Stimulated activated CD4-positive, alpha-beta T cell treated with anti-CD3 and anti-CD28 coated beads, Interleukin-1b, Interleukin-23, amount 100 ng/mL, for 1 hour (primary cell): ENCODE measurements at places on chromosomes 11 and 22.

GRCh38 chr11:124863826-124864165, 1.4 kb upstream of the ROBO3 start:
- DNase-seq = no peak

- no peak for DNase-seq
These were observed 109.8 kb downstream of the EHF start for GRCh38 chr11:34730544-34731295.

DNA sequence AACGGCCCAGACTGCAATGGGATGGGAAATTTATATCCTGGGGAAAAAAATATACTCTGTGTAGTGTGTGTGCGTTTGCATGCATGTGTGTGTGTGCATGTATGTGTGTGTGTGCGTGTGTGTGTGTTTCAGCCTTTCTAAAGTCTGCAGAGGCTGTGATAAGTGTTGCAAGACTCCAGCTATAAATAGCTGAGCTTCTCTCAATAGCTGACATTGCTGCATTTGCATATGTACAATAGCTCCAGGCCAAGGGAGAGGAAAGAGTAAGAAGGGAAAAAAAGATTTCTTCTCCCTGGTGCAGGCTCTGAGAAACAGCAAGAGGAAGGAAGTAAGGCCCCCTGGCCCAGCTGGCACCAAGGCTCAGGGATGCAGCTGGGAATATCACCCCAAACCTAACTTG, 483.0 kb downstream of the MN1 start:
- DNase-seq = no peak

GRCh38 chr22:50084080-50084477, 1.1 kb downstream of the MLC1 start:
- DNase-seq = no peak

DNA sequence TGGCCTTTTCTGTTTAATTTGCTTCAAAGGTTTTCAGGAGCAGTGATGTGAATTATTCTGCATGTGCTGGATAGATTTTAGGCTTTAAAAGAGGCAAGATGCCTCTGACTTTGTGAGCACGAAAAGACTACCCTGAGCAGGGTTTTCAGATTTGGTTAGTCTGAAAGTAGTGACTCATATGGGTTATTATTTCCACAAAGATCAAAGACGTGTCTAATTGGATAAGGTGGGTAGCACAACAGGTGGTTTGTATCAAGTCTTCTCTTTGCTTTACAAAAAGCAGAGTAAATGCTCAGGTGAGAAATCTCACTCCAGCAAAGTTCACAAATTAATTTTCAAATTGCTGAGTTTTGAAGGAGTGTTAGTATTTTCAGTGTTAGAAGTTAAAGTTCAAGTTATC, 37.6 kb upstream of the DBX1 start:
- DNase-seq = no peak

- DNase-seq = no peak
These were observed 12.5 kb upstream of the TP53I11 start for GRCh38 chr11:44963136-44963535.
